ENCODE measurements at places on chromosomes 16 and 17.
A peak's percentile ranks its signal among the peaks of the same experiment; 100 is the strongest.

- no peak for DNase-seq
These were observed 31.8 kb downstream of the SLC39A11 start for GRCh38 chr17:73060721-73061120.

GRCh38 chr16:65967376-65967775 is 399.1 kb upstream of the CDH5 start:
- DNase-seq = no peak

DNA sequence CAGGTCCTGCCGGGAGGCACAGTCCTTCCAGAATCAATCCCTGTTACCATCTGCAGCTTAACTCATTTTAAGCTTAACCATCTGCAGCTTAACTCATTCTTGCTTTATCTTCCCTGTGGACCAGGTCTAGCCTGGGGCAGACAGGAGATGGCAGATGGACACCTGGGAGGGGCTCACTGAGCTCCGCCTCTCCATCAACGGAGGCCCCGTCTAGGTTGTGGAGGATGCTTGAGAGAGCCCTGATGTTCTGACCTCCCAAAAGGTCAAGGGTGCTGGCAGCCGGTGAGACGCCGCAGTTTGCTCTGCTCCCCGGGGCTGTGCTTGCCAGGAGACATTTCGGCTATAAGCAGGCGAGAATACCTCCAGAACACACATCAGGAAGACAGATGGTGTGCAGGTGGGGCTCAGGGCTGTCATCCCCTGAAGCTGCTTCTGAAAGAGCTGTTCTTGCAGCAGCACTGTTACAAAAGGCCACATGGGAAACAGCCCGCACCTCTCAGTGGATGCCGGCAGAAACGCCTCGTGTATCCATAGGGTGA is 41.3 kb downstream of the BAIAP2 start:
- DNase-seq = no peak

GRCh38 chr17:79887451-79887991 is 48.3 kb upstream of the CBX4 start:
- DNase-seq = no peak

DNA sequence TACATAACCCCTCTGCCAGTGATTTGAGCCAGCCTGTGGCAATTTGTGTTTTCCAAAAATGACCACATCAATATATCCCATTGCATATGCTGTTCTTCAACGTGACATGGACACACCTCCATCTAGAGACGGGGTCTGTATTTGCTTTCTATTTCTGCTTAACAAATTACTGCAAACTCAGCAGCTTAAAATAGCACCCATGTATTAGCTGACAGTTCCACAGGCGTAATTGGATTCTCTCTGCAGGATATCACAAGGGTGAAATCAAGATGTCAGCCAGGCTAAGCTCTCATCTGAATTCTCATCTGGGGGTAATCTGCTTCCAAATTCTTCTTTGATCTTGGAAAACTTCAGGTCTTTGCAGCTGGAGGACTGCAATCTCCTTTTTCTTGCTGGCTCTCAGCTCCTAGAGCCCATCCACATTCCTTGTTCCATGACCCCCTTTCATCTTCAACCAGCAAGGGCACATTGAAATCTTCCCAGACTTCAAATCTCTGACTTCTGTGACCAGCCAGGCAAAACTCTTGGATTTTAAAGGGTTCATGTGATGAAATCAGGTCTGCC is 8.2 kb downstream of the KRT9 start:
- no peak for DNase-seq

GRCh38 chr16:23642246-23642774 is 1.0 kb downstream of the DCTN5 start:
- no peak for DNase-seq

GRCh38 chr17:81534157-81535006 is 6.2 kb downstream of the FSCN2 start:
- no peak for DNase-seq

GRCh38 chr16:28180655-28181460 is 30.9 kb downstream of the XPO6 start:
- DNase-seq = no peak

GRCh38 chr17:82094931-82095776 is 2.9 kb downstream of the FASN start:
- no peak for DNase-seq

DNA sequence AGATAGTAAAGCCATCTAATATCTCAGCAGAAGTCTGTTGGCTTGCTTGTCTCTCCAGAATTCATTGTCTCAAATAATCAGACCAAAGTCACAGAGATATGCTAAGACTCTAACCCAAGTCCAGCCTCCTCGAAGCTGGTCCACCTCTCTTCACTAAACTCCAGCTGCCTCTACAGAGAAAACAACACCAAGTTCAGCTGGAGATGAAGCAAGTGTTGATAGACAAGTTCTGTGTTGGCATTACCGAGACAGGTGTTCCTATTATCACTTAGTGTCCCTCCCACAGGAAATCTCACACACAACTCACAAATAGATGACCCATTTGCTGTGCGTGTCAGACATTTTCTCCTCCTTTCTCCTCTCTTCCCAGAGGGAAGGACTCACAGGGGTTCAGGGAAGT is 164.4 kb upstream of the ANKFN1 start:
- no peak for DNase-seq

GRCh38 chr17:77160091-77160874 is 19.5 kb downstream of the SEC14L1 start:
- no peak for DNase-seq

DNA sequence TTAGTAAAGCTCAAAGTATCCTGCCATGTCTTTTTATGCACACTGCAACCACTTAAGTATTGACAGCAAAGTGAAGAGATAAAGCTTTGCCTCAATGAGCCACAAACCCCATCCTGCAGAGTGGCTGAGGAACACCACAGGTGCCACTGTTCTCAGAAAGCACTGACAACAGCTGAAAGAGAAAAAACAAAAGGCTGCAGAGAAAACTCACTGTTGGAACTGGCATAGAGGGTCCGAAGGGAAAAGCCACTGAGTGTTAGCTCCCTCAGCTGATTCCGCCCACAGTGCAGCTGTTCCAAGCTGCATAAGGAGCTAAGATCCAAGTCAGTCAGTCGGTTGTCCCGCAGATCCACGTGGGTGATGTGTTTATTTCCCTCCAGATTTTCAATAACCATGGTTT is 48.3 kb downstream of the PHLPP2 start:
- DNase-seq = no peak

DNA sequence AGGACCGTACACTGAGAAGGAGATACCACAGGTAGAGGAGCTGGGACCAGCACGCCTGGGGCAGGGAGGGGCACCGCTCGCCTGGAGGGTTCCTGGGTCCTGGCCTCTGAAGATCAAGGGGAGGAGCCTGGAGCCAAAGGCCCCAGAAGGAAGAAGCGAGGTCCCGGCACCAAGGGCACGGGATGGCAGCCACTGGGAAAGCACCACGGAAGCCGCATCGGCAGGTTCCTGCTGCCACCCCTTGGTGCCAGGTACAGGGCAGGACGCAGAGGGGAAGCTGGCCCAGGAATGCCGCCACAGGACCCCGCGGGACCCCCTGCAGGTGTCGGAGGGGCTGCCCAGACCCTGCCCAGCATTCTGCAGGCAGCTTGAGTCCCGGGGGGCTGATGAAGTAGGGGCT is 42.5 kb upstream of the CBFA2T3 start:
- DNase-seq = no peak

- DNase-seq = no peak
These were observed 183.1 kb downstream of the SALL1 start for GRCh38 chr16:50967827-50968612.

GRCh38 chr16:1132431-1132830 is 20.5 kb upstream of the CACNA1H start:
- DNase-seq = no peak

DNA sequence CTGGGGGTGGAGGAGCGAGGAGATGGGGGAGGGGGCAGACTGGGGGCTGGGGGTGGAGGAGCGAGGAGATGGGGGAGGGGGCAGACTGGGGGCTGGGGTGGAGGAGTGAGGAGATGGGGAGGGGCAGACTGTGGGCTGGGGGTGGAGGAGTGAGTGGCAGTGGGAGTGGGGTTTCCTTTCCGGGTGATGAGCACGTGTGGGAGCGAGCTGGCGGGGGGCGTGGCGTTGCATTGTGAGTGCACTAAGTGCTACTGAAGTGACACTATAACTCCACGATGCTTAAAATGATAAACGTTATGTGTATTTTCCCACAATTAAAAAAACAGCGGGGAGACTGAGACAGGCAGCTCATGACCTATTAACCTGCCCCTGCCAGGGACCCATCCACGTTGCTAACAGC is 46.3 kb downstream of the CBFA2T3 start:
- no peak for DNase-seq

GRCh38 chr17:10649602-10650001 is 7.5 kb downstream of the MYH3 start:
- DNase-seq = no peak

- DNase-seq = peak; percentile 1
These were observed 39.4 kb upstream of the RBFOX3 start for GRCh38 chr17:79650283-79650682.
